Fibroblast of skin of right quadriceps (primary cell): ENCODE measurements at places on chromosomes 3 and 15.

DNA sequence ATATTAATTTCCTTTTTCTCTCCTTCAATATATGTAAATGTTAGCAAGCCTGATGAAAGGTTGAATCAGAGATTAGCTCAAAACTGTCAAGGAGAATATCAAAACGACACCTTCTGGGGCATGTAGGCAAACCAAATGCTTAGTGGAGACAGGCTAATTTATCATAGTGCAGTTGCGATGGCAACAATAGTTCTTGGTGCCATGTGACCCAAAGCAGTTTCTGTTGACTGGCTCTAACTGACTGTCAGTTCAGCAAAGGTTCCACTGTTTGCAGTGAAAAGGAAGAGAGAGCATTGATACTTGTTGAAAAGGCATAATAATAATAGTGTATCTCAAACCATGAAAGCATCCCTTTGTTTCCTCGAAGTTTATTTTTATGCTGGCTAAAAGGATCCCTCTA lies 513.9 kb downstream of the NLGN1 start:
- no peak for DNase-seq

- DNase-seq = no peak
Measured at GRCh38 chr3:179247289-179248015, 3.5 kb downstream of the KCNMB3 start.

DNA sequence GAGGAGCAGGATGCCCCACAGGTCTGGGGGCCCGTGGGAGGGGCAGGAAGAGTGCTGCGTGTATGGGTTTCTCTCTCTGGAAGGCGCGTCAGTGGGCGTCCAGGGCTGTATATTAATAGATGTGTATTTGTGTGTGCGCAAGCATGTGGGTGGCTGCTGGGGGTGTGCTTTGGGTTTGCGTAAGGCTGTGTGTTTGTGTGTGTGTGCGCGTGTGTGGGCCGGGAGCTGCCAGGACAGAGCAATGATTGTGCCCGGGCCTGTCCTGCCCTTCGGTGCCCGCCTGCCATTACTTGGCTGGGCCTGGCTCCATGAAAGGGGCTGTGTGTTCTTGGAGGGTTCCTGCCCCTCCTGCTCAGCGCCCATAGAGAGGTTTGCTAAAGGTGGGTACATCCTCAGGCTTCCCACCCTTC lies 16.3 kb downstream of the CSPG4 start:
- DNase-seq = no peak

GRCh38 chr3:8843347-8843746 lies 73.9 kb upstream of the OXTR start:
- DNase-seq = no peak

GRCh38 chr15:58407778-58408177 lies 24.0 kb upstream of the LIPC start:
- no peak for DNase-seq

DNA sequence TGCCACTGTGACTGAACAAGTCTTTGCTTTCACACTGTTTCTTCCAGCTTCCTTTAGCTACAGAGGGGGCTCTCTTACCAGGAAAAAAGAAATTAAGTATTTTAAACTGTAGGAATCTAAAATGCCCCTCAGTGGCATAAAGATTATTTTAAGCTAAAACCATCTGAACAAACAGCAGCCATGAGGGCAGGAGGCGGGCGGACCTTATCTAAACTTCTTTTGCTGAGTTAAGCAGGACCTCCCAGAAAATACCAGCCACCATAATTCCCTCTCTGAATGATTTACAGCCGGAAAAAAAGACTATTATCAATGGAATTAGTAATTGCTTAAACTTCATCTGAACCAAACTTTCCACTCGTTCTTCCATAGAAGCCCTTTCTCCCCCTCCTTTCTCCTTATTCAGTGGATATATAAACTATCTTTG lies 5.2 kb upstream of the TOPAZ1 start:
- no peak for DNase-seq

DNA sequence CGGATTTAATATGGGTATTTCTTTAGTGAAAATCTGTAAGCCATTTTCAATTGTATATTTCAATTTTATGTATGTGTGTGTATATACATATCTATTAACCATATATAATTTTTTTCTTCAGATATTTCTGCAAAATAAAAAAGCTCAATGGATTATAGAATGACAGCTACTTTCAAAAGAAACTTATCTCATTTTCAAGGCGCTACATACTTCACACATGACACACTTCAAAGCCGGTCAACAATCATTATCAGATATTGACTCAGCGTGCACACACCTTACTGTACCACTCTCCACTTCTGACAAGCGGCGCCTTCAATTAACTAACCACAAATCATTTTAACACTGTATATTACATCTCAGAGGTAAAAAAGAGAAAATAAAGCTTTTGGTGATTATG lies 39.6 kb downstream of the ATP13A3 start:
- no peak for DNase-seq

DNA sequence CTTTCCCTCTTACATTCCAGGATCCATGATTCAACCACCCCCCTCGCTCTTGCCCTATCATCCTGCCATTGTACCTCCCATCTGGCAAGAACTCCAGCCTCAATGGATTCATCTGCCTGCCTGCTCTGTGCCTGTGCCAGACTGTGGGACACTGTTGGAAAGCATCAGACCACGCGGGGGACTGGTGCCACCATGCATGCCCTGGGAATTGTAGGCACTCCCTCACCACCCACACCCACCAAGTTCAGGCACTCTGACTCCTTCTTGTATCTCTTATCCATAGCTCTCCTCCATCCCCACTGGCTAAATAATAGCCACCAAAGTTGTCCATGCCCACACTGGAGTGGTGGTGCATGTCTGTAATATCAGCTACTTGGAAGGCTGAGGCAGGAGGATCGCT lies 143.8 kb downstream of the TPRA1 start:
- DNase-seq = no peak

- DNase-seq = peak; percentile 43
Measured at GRCh38 chr3:192727032-192727847, at the start of gene FGF12. TSS of gene FGF12 (minus strand) at chr3:192727541.

- DNase-seq = no peak
Measured at GRCh38 chr3:42704136-42704841, 1.7 kb upstream of the HHATL start.

DNA sequence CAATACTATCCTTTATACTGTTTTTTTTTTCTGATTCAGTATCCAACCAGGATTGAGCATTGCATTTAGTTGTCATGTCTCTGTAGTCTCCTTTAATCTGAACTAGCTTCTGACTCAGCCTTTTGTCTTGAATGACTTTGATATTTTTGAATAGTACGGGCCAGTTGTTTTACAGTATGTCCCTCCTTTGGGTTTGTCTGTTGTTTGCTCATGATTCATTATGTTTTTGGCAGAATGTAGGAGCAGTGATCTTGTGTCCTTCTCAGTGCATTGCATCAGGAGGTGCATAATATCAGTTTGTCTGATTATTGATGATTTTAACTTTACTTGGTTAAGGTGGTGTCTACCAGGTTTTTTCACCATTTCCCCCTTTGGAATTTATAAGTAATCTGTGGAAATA lies 20.5 kb downstream of the EXOG start:
- DNase-seq = no peak

DNA sequence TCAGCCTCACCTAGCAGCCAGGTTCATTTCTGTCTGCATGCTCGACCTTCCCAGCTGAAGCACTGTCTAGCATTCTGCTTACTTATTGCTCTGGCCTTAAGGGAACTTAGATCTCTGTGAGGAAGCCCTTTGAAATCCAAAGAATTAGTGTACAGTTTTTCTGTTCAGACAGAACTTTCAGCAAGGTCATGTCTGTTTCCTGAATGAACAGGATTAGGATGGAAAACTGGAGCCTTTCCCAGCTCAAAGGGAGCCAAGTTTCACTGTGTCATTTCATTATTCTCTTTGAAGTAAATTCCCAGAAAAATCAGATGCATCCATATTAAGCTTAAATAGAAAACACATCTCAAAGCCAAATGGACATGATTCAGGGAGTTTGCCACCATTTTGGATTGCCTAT lies 457.3 kb upstream of the KCNMB2 start:
- DNase-seq = peak; percentile 72

DNA sequence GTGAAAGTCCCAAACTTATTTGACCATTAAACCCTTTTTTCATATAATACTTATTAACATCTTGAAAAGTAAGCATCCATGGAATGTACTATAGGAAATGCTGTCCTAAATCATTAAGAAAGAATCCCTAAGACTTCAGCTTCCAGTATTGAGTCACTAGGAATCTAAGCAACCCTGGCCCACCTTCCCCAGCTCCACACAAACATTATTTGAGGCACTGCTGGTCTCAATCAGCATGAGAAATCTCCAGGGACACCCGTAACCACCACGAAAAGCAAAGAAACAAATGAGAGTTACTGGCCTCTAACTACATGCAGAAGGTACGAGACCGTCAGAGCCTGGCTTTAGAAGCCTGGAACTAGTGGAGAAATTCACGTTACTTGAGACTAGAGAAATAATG lies 68.2 kb downstream of the POLQ start:
- DNase-seq = peak; percentile 97

GRCh38 chr15:31320022-31320421 lies 6.6 kb upstream of the KLF13 start:
- DNase-seq = no peak

DNA sequence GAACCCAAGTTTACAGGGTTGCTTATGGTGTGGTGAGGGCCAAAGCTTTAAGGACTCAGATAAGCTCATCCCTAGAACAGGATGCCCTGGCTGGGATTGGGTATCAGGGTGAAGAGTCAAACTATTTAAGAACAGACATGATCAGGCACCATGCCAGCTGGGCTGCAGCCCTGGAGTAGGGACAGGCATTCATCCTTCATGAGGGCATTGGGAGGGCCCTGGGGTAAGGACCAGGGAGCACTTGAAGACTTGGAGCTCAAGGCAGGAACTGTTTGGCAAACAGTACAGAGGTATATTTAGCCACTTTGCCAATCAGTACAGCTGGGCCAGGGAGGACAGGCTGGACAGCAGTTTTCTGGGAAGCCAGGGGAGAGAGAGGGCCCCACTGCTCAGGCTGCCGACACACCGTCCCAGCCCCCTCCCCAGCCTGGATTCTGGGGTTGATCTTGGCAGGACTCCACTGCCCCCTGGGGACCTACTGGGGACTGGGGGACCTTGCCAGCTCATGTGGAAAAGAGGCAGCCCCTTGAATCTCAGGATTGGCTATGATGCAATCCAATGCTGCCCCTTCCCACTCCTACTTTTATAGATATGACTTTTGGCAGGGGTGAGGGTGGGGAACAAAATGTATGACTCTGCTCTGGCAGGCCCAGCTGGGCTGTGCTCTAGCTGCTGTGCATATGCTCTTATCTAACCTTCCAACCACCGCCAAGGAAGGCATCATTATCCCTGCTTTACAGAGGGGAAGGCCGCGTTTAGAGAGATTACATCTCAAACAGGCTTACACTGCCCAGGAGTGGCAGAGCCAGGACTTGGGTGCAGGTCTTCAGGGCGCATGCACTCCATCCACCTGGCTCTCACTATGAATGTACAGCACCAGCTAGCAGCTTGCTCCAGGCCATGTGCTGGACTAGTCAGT lies 2.3 kb downstream of the PLA2G4E start:
- no peak for DNase-seq
